Activated T-cell treated with anti-CD3 and anti-CD28 coated beads for 1 hour (primary cell): ENCODE measurements at places on chromosomes 4 and X.

- no peak for DNase-seq
Measured at GRCh38 chrX:106894978-106895452, 8.1 kb downstream of the RIPPLY1 start.

DNA sequence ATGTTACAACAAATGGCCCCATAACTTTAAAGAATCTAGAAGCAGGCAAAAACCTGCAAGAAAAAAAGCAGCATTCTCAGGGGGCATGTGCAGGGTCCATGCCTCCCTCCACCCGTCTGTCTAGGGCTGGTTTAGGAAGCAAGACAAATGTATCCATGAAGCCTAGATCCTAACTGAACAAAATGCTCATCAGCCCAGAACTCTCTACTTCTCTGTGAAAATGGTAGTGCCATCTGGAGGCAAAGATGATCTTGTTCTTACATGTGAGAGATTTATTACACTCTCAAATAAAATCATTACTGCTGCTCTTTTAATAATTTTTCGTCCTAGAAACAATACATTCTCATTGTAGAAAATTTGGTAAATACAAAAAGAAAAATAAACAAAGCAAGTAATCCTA lies 26.7 kb downstream of the NR3C2 start:
- no peak for DNase-seq

GRCh38 chrX:71298119-71298518 lies 3.4 kb upstream of the ITGB1BP2 start:
- no peak for DNase-seq

DNA sequence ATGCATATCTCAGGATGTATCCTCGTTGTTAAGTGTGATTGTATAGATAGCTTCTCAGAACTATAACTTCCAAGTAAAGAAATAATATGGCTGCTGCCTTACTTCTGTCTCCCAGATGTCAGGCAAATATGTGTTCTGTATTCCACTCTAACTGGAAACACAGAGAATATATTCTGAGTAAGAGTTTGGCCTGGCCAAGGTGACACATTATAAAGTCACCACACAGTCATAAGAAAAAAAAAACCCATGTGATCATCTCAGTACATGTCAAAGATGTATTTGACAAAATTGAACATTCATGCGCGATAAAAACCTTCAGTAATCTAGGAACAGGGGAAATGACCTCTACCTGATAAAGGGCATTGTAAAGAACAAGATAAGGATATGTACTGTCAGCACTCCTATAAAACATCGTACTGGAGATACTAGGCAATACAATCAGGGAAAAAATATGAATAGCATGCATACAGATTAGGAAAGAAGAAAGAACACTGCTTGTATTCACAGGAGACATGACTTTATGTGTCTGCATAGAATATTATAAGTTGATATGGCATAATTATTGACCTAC lies 207.1 kb downstream of the ZNF330 start:
- no peak for DNase-seq

GRCh38 chr4:129379429-129379828 lies 283.5 kb downstream of the C4orf33 start:
- no peak for DNase-seq

GRCh38 chrX:153339662-153340061 lies 5.7 kb downstream of the ZNF275 start:
- no peak for DNase-seq

GRCh38 chr4:125547836-125548235 lies 233.1 kb downstream of the FAT4 start:
- DNase-seq: no peak

- DNase-seq: no peak
Measured at GRCh38 chrX:38271154-38271716, 50.6 kb upstream of the SRPX start.

- no peak for DNase-seq
Measured at GRCh38 chr4:52933738-52934137, 71.6 kb downstream of the RASL11B start.

- peak; percentile 17 for DNase-seq
Measured at GRCh38 chr4:121951521-121952110, at the start of gene TRPC3. Gene TRPC3 (minus strand): TSS chr4:121952060. CDS start chr4:121951680, 380 bp downstream.

DNA sequence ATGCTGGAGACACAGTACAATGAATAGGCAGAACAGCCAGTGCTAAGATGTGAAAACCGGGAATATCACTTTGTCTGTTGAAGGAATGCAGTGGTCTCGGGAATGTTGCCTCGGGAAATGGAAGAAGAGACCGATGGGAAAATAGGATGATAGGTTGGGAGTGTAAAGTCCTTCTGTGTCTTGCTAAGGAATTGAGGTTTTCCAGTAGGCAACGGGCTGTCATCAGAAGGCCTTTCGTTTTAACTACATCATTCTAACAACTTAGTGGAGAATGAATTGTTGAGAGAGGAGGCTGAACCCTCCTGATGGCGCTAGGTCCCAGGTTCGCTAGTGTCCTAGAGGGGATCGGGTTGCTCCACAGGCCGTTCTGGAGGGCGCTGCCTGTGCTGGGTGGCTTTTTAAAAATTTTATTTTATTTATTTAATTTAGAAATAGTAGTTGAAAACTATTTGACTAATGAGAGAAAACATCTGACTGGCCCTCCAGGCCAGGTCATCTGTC lies 730 bp downstream of the VBP1 start:
- DNase-seq: no peak

DNA sequence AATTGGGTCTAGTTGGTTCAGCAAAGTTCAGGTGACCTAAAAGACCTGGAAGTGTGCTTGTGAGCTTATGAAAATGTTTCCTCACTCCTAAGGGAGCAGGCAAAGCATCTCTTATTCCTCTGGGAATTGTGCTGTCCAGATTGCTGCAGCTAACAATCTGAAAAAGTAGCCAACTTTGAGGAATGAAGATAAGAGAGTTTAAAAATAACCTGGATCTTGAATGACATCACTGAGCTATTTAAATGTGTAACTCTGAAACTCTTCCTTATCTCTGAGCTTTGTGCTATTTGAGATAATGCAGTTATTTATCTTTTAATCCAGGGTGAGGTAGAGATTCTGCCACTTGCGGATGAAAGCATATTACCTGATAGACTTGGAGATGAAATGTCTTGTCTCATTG lies 384.8 kb downstream of the PPP4R3C start:
- no peak for DNase-seq

- no peak for DNase-seq
Measured at GRCh38 chrX:93585661-93586060, 87.7 kb downstream of the NAP1L3 start.

GRCh38 chr4:176953021-176953420 lies 160.3 kb upstream of the VEGFC start:
- DNase-seq: no peak

GRCh38 chrX:132090403-132091159 lies 37.2 kb downstream of the FRMD7 start:
- DNase-seq: no peak

GRCh38 chrX:78506248-78506647 lies 152.9 kb downstream of the RTL3 start:
- DNase-seq: no peak

GRCh38 chr4:98026362-98026761 lies 116.9 kb downstream of the STPG2 start:
- no peak for DNase-seq

DNA sequence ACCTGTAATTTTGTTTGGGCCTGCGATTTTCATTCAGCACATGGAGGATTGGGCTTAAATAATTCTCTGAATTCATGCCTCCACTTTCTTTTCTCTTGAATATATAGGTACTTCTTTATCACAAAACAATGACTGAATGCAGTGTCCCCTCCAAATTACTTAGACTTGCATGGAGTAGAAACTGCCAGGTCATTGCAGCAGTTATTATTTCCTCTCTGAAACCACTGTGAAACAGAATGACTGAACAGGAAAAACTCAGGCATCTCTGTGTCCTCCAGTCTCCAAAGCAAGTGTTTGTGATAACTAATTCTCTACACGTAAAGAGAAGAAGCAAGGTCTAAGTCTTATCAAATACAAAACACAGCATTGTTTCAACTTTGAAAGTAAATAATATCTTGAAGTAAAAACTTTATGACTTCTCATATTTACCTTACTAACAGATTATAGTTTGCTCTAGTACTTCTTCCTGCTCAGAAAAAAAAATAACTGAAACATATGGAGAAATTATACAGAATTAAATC lies 144.5 kb upstream of the DIAPH2 start:
- DNase-seq: no peak

- DNase-seq: no peak
Measured at GRCh38 chr4:38320343-38320695, 343.7 kb upstream of the KLF3 start.

GRCh38 chr4:150130933-150131332 lies 52.7 kb downstream of the DCLK2 start:
- no peak for DNase-seq

DNA sequence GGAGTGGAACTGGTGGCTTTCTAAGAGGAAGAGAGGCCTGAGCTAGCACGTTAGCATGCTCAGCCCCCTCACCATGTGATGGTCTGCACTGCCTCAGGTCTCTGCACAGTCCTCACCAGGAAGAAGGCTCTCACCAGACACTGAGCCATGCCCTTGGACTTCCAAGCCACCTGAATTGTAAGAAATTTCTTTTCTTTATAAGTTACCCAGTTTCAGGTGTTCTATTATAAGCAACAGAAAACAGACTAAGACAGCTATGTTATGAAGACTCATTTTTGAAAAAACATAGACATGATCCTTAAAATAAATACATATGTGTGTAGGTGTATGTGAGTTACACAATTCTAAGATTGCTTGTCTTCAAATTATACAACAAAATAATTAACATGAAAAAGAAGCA lies 74.7 kb downstream of the CEP44 start:
- DNase-seq: no peak

- no peak for DNase-seq
Measured at GRCh38 chrX:136691028-136691809, 43.3 kb downstream of the CD40LG start.

- no peak for DNase-seq
Measured at GRCh38 chrX:97538745-97539144, 655.0 kb downstream of the RPA4 start.

GRCh38 chr4:118845552-118846050 lies 9.7 kb upstream of the SEC24D start:
- no peak for DNase-seq

DNA sequence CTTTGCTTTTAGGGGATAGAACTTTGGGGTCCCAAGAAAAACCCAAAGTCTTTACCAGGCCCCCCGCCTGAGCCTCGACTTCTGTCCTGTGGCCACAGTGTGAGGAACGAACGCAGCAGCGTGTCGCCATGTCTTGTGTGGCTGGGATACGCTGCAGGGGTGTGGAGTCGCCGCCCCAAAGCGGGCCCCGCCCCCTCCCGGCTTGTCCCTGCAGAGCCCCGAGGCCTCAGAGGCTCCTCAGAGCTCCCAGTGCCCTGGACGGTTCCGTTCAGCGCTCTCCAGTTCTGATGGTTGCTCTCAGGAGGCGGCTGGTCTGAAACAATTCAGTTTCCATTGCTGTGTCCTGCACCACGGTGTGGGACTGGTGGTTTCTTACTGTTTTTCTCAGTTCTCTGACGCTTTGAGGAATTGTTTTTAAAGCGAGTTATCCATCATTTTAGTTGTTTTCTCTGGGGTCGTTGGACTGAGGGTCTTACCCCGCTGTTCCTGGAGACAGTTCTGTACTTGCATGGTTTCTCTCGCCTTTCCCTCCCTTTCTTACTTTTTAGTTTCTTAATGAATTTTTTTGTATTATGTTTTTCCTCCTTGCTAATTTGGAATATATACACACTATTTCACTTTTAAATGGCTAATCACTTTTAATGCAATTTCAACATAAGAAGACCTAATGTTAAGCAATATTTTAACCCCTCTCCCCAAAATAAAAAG lies 1.6 kb upstream of the IDUA start:
- peak; percentile 63 for DNase-seq

DNA sequence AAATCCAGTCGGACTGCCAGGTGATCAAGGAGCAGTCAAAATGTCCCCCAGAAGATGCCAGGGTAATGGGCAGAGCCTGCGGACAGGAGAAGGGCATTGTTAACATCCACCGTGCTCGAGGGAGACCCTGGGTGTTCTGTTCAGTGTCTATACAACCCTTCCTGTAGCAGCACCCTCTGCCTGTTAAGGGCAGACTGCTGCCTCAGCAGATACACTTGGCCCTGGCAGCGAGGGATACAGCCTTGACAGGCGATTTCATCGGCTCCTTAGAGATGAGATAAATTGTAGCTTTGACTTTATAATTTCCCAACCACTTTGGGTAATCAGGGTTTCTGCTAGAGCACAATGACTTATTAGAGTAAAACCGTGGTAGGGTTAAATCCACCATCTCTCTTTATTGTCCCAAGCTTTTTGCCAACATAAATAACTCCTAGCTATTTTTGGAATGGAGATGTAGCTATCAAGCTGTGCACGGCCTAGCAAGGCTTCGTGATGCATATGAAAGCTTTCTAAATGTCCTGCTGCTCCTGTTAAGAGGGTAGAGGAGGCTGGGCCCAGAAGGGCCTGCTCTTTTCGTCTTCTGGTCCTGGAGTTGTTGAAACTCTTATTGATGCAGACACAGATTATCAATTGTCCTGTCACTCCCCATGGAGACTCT lies 195.9 kb downstream of the CPEB2 start:
- DNase-seq: no peak

GRCh38 chr4:154009788-154010187 lies 220.9 kb upstream of the SFRP2 start:
- DNase-seq: no peak

- DNase-seq: no peak
Measured at GRCh38 chr4:14458463-14458862, 543.8 kb upstream of the CPEB2 start.

DNA sequence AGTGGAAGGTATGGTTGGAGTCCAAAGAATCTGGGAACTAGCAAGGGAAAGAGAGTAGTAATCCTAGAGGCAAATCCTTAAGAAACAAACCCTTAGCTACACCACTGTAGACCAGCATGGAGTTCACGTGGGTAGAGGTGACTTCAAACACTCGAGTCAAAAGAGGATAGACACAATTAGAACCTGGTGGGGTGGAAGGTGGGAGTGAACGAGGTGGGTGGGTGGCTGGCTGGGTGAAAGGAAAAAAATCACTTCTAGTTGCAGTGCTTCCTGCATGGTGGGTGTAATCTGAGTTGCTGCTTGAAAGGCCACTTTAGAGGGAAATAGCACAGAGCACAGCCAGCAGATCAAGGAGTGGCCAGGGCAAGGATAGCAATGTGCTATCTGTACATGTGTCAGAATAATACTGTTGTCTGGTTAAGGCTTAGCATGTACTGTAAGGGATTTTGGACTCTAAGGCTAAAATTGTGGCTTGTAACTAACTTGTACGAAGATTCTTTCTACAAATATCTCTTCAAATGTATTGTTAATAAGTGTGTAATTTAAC lies 356.2 kb downstream of the GRIA2 start:
- no peak for DNase-seq
